ENCODE measurements at places on chromosomes 1 and 21.

- no peak for DNase-seq
Observed at GRCh38 chr1:94862718-94863117, 42.6 kb downstream of the SLC44A3 start.

GRCh38 chr1:25875856-25876692 lies 566 bp upstream of the PAQR7 start:
- no peak for DNase-seq

DNA sequence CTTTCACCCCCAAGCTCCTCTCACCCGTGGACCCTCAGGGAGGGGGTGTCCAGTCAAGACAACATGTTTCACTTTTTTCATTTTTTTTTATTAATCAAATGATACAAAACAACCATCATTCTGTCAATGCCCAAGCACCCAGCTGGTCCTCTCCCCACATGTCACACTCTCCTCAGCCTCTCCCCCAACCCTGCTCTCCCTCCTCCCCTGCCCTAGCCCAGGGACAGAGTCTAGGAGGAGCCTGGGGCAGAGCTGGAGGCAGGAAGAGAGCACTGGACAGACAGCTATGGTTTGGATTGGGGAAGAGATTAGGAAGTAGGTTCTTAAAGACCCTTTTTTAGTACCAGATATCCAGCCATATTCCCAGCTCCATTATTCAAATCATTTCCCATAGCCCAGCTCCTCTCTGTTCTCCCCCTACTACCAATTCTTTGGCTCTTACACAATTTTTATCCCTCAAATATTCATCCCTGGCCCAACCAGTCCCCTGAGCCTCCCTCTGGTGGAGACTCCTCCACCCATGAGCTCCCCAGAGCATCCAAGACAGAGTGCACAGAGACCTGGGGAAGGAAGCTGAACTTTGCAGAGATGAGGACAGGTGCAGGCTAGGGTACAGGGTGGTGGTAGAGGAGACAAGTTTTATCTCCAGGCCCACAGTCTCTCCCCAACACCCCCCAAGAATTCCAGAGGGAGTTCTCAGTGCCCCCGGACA lies 1.4 kb upstream of the S100A16 start:
- DNase-seq, result no peak

- DNase-seq, result no peak
Observed at GRCh38 chr1:179968284-179968993, 13.8 kb downstream of the CEP350 start.

GRCh38 chr1:16015960-16016901 lies 1.6 kb downstream of the HSPB7 start:
- no peak for DNase-seq

DNA sequence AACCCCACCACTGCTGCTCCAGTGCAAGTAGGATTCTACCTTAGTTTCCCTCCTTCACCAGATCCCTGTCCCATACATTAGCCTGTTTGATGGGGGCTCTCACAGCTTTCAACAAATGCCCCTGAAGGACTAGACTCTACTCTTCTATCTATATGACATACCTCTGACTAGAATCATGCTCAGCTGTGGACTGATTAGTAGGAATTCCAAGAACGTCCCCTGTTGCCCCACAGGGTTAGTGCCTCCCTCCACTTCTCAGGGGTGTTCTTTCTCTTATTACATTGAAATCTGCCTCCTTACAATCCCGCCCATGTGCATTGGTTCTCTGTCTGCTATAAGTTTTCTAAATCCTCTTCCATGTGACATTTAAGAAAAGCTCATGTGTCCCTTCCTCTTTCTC lies 375.9 kb upstream of the DUSP10 start:
- no peak for DNase-seq

GRCh38 chr1:213136190-213136917 lies 85.3 kb downstream of the RPS6KC1 start:
- DNase-seq, result no peak

DNA sequence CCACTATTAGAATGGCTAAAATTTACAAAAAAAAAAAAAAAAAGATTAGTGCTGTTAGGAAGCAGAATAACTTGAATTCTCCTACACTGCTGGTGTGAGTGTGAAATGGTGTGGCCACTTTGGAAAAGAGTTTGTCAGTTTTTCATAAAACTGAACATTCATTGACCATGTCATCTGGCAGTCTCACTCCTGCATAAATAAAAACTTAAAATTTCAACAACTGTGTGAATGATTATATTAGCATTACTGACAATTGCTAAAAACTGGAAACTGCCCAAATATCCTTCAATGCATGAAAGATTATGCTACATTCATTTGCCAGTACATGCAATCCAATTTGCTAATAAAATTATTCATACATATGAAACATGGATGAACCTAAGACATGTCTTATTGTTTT lies 570.9 kb downstream of the NEGR1 start:
- DNase-seq, result no peak

- no peak for DNase-seq
Observed at GRCh38 chr1:231497629-231498152, 30.8 kb upstream of the TSNAX start.

DNA sequence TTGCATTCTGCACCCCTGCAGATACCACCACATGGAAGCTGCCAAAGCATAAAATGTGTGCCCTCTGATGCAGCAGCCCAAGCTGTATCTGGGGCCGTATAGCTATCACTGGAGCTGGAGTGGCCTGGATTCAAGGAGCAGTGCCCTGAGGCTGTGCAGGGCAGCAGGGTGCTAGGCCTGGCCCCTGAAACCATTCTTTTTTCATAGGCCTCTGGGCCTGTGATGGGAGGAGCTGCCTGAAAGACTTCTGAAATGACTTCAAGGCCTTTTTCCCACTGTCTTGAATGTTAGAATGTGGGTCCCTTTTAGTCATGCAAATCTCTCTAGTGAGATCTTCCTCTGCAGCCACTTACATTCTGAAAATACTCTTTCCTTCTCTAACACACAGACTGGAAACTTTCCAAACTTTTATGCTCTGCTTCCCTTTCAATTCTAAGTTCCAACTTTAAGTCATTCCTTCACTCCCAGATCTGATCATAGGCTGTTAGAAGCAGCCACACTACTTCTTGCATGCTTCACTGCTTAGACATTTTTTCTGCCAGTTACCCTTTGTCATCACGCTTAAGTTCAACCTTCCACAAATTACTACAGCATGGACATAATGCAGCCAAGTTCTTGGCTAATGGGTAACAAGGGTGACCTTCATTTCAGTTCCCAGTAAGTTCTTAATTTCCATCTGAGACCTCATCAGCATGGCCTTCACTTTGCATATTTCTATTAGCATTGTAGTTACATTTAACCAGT lies 42.4 kb downstream of the DRAM2 start:
- no peak for DNase-seq

- no peak for DNase-seq
Observed at GRCh38 chr21:31482460-31482859, 138.4 kb upstream of the TIAM1 start.

DNA sequence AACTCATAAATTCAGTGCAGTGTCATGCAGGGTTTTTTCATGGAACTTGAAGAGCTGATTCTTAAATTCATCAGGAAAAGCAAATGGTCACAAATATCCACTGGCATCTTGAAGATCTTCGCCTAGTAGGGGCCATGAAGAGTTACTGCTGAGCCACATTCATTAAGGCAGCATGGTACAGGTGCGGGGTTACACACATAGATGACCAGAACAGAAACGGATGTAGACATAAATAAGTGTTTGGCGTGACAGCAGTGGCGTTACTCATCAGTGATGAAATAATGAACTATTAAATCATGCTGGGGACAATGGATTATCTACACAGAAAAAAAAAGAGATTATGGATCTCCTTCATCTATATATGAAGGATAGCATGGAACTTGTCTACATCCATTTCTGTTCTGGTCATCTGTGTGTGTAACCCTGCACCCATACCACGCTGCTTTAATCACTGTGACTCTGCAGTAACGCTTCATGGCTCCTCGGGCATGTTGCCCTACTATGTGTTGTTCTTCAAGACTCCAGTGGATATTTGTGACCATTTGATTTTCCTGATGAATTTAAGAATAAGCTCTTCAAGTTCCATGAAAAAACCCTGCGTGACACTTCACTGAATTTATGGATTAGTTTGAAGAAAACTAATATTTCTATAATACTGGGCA lies 161.3 kb downstream of the GALNT2 start:
- no peak for DNase-seq

- no peak for DNase-seq
Observed at GRCh38 chr1:215669806-215670491, 102.8 kb downstream of the KCTD3 start.

- DNase-seq, result no peak
Observed at GRCh38 chr1:205338011-205338410, 16.5 kb upstream of the NUAK2 start.

GRCh38 chr1:227351443-227351842 lies 33.2 kb upstream of the CDC42BPA start:
- no peak for DNase-seq

Data from activated CD4-positive, CD25-positive, alpha-beta regulatory T cell treated with anti-CD3 and anti-CD28 coated beads, Interleukin-2, amount 50 U/mL, for 16 hours (primary cell).